ENCODE measurements at places on chromosomes 11 and 22.

DNA sequence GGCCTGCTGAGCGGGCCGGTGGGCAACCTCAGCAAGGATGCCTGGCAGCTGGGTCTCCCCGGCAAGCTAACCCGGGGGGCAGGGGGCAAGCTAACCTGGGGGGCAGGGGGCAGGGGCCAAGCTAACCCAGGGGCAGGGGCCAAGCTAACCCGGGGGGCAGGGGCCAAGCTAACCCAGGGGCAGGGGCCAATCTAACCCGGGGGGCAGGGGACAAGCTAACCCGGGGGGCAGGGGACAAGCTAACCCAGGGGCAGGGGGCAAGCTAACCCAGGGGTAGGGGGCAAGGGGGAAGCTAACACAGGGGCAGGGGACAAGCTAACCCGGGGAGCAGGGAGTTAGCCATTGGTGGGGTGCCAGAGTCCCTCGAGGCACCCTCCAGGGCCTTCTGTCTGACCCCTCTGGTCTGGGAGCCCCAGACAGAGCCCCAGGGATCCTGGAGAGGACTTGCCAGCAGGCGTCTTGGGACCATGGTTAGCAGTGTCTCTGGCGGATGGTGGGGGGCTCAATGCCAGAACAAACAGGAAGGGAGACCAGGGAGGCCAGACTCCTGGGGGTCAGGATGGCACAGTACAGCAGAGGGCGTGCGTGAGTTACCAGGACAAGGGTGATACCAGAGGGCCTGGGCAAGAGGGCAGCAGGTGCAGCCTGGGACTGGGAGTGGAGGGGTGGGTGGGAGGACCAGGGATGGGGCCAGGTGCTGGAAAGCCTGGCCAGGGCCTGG is 16.1 kb downstream of the IGF2 start:
- no peak for DNase-seq

DNA sequence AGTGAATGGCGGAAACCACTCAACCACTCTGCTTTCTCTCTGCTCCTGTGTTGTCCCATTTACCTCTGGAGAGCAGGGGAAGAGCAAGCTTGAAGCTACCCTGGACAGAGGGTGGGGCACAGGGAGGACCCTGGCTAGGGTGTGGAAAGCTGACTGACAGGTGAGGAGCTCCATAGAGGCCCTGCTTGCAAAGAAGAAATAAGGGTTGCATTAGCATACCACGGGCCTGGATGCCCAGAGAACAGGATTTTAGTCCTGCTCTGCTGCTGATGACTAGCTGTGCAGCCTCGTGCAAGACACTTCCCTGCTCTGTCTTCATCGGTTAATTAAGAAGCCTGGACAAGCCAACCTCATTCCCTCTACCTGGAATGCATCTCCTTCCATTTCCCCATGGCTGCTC is 135.0 kb downstream of the BUD13 start:
- no peak for DNase-seq

DNA sequence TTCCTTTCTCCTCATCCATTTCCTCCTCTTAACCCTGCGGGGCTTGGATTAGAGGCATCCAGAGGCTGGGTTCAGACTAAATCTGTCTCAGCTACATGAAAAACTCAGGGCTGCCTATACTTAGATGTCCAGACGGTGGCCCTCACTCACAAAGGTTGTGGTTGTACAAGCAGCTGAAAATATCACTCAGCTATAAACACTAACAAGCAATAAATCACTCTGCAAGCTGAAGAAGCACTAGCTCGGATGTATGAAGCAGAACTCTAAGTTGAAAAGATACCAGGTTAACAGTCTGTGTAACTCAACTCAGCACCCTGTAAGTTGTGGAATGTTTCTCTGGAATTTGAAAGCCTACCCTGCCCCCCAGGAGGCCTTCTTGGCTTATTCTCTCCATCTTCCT is 82.9 kb downstream of the EXT2 start:
- DNase-seq: no peak

DNA sequence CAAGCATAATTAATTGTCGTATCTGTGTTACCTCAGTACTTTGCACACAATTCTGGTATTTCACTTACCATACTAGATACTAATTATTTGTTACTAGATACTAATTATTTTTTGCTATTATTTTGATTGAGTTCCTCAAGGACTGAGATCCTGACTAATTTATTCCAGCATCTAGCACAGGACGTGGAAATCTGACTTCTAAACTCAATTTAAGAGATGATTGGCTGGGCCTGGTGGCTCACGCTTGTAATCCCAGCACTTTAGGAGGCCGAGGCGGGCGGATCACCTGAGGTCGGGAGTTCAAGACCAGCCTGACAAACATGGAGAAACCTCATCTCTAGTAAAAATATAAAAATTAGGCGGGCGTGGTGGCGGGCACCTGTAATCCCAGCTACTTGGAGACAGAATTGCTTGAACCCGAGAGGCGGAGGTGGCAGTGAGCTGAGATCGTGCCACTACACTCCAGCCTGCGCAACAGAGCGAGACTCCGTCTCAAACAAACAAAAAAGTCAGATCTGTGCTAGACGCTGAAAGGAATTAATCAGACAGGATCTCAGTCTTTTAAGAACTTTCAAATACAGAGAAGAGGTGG is 527 bp upstream of the MRPL48 start:
- DNase-seq: no peak

DNA sequence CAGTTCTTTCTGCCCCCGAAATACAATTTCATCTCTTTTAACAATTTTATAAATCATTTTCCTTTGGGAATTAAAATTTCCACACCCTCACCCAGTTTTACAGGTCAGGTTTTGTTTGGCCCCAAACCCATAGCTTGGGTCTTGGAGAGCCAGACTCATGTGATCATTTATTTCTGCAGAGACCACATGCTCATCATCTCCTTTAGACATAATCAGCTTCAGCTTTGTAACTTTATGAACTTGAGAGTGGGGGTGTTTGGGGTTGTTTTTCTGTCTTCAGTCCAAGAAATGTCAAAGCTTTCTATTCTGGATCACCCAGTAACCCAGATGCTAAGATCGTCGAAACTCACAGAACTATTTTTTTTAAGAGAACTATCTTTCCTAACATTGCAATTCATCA is 70.9 kb downstream of the DBX1 start:
- no peak for DNase-seq

DNA sequence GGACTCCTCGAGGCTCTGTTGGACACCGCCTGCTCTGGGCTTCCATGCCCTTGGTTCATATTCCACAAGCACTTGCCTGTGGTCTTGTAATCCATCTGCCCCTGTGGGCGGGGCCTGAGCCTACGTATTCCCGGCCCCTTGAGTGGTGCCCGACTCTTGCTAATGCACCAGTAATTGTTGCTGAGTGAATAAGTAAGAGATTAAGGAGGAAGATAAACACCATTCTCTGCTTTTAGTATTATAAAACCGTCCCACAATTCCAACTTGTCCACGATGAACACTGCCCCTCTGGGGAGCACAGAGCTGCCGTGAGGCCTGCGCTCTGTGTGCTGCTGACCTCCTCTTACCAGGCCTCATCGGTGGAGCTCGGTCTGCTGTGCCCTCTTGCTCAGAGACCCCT is 50.3 kb downstream of the MICAL2 start:
- DNase-seq: no peak

- no peak for DNase-seq
Observed at GRCh38 chr11:94782446-94782845, 14.3 kb downstream of the AMOTL1 start.

- no peak for DNase-seq
Observed at GRCh38 chr11:134404575-134405341, 7.3 kb downstream of the B3GAT1 start.

DNA sequence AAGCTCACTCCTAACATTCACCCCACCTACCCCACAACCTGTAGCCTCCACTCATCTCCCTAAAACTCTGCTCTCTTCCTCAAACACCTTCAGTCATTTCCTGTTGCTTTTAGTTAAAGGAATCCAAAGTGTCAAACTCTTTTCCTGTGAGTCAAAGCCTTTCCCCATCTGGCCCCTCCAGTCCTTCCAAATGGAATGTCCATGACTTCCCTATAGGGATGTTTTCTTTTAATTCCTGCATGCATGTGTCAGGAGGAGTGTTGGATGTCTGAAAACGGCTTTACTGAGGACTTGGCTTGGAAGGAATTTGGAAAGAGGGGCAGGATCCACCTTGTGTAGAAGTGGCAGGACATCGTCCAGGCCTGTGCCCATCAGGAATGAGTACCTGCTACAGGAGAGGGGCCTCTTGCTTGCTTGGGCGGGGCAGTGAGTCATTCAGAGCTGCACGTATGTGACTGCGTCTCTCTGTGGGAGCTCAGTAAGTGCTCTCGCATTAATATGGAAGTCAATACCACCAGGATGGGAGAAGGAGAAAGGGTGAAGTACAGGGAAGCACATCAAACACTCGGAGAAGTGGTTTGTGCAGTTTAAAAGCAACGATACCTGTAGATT is 491.9 kb downstream of the OPCML start:
- no peak for DNase-seq

DNA sequence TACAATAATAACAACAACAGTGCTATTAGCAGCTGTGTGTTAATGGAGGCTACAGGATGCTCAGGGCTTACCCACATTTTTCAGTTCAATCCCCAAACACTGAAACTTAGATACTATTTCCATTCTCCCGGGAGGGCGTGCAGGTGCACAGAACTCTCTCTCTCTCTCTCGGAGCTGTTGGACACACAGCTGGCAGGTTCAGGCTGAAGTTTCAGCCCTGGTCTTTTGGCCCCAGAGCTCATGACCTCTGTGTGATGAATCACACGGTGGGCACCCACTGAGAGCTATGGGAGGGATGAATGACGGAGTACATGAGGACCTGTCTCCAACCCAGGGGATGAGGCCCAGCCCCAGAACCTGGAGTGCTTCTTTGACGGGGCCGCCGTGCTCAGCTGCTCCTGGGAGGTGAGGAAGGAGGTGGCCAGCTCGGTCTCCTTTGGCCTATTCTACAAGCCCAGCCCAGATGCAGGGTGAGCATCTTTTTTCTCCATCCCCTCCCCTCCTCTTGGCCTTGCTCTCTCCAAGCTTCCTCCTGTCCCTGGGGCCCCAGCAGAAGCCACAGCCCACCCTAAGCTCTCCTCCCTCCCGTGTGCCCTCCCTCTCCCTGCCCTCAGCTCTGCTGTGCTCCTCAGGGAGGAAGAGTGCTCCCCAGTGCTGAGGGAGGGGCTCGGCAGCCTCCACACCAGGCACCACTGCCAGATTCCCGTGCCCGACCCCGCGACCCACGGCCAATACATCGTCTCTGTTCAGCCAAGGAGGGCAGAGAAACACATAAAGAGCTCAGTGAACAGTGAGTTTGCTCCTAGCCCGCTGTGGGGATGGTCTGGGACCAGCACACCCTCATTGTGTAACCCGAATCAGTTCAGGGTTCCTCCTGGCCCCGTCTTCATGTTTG is 16.9 kb downstream of the CSF2RB start:
- no peak for DNase-seq

- DNase-seq: no peak
Observed at GRCh38 chr22:20844055-20845037, 14.3 kb downstream of the PI4KA start.

- DNase-seq: no peak
Observed at GRCh38 chr11:122523846-122524805, 131.4 kb upstream of the UBASH3B start.

DNA sequence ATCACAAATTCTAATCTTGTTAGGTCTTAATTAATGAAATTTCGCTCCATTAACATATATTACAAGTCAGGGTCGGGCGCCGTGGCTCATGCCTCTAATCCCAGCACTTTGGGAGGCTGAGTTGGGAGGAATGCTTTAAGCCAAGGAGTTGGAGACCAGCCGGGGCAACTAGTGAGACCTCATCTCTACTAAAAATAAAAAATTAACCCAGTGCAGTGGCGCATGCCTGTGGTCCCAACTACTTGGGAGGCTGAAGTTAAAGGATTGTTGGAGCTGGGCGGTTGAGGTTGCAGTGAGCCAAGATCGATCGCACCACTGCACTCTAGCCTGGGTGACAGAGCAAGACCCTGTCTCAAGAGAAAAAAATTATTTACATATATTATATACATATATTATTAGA is 1.9 kb downstream of the TMA7B start:
- DNase-seq: no peak

GRCh38 chr11:42175203-42175602 is 715.8 kb upstream of the LRRC4C start:
- DNase-seq: no peak

- DNase-seq: no peak
Observed at GRCh38 chr11:57800444-57801182, 39.0 kb downstream of the CTNND1 start.

DNA sequence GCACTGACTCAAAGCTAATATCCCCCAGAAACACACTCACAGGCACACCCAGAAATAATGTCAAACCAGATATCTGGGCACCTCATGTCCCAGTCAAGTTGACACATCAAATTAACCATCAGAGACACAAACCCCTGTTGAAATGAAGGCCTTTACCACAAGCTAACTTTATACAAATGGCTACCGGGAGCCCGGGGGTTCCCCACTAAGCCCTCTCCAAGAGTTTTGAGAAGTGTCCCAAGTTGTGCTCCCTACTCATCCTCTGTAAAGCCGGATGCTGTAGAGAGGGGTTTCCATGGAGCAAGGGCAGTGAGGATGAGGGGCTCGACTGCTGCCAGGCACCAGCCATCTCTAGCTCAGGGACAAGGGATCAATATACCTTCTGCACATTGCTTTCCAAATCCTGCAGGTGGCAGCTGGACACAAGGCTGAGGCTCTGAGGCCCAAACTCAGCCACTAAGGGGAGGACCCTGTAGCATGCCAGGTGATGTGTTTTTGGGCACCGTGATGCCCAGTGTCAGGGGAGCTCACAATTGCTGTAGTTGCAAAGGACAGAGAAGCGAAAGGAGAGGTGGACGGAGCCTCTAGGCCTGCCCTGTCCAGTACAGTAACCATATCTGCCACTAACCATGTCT is 145.7 kb downstream of the TTC17 start:
- no peak for DNase-seq

- no peak for DNase-seq
Observed at GRCh38 chr22:35883031-35883620, 145.5 kb downstream of the RBFOX2 start.

GRCh38 chr11:102449651-102450570 is 2.7 kb downstream of the TMEM123 start:
- no peak for DNase-seq

DNA sequence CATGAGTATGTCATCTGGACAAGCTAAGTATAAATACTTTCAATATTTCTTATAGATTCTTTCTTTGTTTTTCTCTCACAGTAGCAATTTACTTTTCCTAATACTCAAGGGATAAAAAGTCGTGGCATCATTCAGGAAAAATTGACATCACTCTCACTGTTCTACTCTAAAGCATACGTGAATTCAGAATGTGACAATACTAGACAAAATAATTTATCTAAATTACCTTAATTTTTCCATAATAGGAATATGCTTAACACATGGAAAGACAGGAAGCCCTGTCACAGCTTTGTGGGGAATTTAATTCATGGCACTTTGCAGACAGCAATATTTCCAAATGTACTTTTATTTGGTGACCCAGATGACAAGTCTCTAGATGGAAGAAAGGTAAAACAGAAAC is 394.6 kb downstream of the DLG2 start:
- DNase-seq: no peak
